Kasumi-1 (cell line): ENCODE measurements at places on chromosomes 1 and 21.

GRCh38 chr1:33880305-33880704 lies 16.4 kb downstream of the HMGB4 start:
- DNase-seq = no peak

- no peak for DNase-seq
Measured at GRCh38 chr1:154735804-154736168, 127.8 kb upstream of the ADAR start.

- DNase-seq = peak; percentile 26
Measured at GRCh38 chr1:58932859-58933598, 149.2 kb upstream of the JUN start.

DNA sequence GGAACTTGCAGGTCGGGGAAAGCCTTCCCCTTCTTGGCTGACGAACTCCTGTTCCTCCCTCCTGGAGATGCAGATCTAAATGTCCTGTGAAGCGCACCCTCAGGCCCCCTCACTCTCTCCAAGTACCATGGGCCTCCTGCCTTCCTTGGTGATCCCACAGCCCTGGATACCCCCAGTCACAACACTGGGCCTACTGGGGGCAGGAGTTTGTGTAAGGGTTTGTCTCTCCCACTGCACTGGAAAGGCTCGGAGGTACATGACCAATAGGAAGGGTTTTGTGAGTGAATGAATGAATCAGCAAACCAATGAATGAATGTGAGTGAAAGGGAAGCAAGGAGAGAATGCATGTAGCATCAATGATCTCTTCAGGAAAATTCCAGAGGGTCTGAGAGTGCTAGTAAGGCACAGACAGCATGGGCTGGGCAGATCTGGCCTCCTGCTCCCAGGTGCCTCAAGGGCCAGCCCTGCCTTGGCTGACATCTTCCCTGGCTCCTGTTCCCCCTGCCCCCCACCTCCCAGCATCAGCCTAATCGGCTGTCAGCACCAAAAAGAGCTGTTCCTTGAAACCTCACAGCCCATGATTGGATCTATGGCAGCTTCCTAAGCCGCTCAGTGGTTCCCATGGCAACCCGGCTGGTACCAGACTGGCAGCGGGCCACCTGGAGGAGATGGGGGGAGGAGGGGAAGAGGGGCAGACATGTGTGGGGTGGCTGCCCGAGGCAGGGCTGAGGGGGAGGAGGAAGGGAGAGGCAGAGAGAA lies 95.8 kb downstream of the VWA5B1 start:
- no peak for DNase-seq

DNA sequence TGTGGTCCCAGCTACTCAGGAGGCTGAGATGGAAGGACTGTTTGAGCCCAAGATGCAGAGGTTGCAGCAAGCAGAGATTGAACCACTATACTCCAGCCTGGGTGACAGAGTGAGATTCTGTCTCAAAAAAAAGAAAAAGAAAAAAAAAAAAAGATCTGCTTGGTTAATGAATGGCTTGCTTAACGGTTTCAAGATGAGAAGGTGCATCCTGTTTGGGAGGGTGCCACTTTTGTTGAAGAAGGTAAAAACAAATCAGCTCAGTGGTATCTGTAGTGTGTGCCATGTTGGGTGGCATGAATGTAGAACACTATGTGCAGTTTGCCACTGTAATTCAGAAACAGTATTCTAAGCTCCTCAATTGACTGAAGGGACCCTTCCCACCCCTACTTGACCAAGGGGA lies 94.9 kb upstream of the ETV3 start:
- no peak for DNase-seq

GRCh38 chr1:154954541-154954940 lies 1.4 kb downstream of the PBXIP1 start:
- no peak for DNase-seq

DNA sequence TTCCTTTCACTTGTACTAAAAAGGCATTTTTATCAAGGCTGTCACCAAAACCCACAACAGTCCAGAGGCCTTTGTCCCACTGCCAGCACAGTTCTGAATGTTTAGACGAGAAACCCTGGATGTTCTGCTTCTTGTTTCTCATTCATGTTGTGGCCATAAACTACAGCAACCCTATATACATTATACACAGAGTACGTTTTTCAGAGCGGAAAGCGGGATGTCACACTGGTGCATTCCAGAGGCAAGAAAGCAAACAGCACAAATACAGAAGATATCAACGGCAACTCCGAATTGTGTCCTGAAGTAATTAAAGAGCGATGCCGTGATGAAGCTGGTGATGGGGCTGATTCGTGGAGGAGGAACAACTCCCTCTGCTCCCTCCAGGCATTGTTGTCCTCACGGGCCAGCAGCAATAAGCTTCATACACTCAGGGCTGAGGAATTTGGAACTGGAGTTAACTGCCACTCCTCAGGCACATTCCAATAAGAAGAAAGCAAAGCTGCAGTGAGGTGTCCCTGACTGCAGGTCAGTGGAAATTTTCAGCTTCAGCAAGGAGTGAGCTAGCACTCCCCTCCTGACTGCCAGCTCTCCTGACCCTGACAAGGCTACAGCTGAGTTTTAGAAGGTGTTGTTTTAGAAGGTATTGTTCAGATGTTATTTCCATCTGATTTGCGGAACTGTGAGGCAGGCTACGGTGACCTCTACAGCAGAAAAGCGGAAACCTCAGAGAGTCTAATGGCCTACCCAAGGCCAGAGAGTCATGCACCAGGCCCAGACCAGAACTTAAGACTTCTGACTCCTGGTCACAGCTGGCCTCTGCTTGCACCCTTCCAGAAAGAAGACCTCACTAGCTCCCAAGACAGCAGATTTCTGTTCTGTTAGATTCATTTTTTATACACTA lies 149.0 kb downstream of the TGFBR3 start:
- DNase-seq = no peak

DNA sequence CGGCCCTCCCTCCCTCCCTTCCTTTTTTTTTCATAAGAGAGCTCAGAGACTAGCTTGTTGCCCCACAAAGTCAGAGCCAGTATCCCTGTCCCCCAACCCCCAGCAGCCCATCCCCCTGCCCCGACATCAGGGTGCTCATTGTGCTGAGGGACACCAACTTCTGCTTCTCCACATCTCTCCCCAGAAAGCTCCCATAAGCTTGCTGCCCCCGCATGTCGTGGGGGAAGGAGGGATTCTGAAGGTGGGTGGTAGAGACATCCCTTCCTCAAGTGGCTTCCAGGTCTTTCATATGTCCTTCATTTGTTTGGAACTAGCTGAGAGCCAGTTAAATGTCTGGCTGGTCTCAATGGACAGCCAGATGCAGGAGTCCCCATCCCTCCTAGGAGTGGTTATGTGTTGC lies 41.2 kb downstream of the RHBG start:
- no peak for DNase-seq

GRCh38 chr21:15730484-15731242 lies 881 bp downstream of the USP25 start:
- DNase-seq = peak; percentile 43

DNA sequence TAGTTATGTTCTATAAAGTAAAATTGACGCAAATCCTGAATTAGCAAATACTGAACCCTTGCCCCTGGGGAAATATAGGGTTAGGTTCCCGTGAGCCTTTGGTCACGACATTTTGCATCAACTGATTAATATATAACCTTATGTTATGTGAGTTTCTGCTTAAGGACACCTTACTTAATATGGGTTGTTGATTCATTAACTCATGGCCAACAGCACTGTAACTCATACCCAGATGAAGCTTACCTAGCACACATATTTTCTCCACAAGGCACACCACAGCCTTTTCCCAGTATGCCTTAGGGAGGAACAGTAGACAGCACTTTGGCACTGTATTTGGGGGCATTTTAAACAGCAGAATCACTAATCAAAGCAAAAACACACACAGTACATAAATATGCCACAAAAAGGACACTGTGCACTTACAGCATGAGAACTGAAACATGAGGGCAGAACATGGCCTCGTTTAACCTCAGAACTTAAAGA lies 15.1 kb downstream of the INAVA start:
- DNase-seq = no peak

DNA sequence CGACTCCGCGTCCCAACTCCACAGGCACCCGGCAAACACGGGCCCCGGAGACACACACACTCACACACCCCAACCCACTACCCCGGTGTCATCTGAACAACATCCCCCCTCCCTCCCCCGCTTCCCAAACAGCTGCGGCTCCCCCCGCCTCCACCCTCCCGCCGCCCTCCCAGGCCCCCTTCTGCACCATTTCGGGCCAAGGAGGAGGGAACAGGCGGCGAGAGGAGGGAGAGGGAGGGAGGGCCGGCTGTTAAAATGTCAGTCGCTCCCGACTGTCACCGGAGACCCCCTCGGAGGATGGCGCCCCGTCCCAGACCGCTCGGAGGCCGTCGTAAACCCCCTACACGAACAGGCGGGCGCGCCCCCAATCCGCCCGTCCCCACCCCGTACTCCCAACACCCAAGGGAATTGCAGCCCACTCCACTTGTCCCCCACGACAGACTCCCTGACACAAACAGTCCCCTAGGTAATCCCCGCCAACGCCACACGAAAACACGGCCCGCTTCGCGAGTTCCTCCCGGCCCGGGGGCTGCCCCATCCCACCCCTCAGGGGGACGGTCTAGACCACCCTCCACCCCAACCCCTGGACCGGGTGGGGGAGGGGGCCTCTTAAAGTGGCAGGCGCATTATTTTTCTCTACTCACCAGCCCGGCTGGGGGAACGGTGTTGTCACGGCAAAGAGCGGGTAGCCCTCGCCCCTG lies 583 bp downstream of the MEF2D start:
- DNase-seq = no peak

- no peak for DNase-seq
Measured at GRCh38 chr1:65418522-65419185, 1.8 kb upstream of the LEPR start.

DNA sequence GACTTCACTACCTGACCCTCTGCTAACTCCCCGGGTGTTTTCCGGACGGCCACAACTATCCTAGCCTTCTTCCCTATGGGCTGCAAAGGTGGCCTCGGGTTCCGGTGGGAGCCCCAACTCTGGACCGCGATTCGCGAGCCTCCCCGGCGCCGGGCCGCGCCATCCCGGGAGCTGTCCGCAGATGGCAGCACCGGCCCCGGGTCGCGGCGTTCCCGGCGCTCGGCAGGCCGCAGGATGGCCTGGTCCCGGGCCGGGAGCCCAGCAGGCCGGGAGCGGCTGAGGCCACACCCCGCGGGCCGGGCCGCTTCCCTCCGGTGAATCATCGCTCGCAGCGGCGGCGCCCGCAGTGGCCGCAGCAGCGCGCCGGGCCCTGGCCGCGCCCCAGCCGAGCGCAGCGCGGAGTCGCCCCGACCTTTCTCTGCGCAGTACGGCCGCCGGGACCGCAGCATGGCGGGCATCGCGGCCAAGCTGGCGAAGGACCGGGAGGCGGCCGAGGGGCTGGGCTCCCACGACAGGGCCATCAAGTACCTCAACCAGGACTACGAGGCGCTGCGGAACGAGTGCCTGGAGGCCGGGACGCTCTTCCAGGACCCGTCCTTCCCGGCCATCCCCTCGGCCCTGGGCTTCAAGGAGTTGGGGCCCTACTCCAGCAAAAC lies at the start of gene CAPN2:
Gene CAPN2 (plus strand): TSS at position 346 of the 656 bp plus-strand sequence. CDS start 102 bp downstream, at position 448.
- peak; percentile 23 for DNase-seq

DNA sequence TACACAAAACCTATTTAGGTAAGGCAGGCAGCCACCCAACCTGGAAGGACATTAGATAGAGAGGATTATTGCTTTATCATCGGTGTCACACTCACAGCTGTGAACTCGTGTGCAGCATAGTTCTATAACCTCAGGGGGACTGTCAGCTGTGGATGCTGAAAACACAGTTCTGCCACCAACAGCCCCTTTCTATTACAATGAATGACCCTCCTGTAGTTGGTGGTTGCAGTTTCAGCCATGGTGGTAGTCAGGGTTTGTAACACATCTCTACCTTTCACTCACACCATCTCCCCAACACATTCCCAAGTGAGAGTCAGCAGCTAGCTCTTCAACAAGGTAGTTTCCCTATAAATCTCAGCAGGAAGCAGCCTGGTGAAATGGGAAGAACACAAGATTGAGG lies 136.8 kb downstream of the ZC3H11B start:
- no peak for DNase-seq

- no peak for DNase-seq
Measured at GRCh38 chr21:36690628-36691554, 8.0 kb upstream of the SIM2 start.

DNA sequence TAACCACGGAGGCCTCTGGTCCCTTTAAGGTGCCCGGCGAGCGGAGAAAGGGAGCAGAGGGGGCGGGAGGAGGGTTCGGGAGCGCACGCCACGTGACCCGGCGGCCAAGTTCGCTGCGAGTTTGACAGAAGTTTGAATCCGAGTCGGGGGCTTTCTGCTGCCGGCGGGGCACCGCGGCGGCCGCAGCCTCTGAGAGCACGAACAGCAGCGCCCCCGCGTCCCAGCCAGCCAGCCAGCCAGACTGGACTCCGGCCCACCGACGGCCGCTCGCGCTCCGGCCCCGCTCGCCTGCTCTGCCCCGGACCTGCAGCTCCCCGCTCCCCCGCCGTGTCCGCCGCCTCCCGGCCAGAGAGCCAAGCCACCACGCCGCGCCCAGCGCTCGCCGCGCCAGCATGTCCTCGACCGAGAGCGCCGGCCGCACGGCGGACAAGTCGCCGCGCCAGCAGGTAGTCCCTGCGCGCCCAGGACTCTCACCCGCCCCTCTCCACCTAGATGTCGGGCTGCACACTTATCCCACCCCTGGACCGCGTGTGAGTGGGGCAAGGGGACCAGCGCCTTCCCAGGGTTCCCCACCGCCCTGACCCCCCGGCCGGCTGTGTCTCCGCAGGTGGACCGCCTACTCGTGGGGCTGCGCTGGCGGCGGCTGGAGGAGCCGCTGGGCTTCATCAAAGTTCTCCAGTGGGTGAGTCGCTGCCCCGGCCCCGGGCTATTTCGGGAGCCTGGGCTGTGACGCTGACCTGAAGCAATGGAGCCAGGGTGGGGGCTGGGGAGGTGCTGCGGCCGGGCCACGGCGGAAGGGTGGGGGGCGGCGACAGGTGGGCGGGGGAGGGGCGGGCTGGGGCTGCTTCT lies at the start of gene SYPL2:
Gene SYPL2 (plus strand): TSS at position 95 of the 849 bp plus-strand sequence. CDS start 298 bp downstream, at position 393.
- DNase-seq = no peak
